ENCODE measurements at places on chromosomes 4 and X.

DNA sequence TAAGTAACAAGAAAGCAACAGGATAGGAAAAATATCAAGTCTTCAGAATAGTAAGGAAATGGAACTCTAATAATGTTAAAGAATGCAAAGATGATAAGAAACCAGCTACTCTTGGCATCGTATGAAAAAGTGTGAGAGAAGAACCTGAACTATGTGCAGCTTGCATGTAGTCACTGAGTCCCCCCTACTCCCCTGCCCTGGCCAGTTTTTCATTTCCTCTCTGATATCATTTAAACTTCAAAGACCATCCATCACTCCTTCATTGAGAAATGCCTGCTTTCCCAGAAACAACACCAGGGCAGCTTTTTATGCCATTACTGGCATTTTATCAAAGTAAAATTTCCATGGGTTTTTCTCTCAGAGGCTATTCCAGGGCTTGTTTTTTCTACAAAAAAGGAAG lies 28.1 kb downstream of the INPP4B start:
- DNase-seq, result no peak

GRCh38 chr4:117001077-117001476 lies 84.3 kb downstream of the TRAM1L1 start:
- no peak for DNase-seq

GRCh38 chrX:114584983-114585842 lies 1.3 kb downstream of the HTR2C start:
- no peak for DNase-seq

- no peak for DNase-seq
Observed at GRCh38 chr4:925171-925570, 6.9 kb downstream of the GAK start.

DNA sequence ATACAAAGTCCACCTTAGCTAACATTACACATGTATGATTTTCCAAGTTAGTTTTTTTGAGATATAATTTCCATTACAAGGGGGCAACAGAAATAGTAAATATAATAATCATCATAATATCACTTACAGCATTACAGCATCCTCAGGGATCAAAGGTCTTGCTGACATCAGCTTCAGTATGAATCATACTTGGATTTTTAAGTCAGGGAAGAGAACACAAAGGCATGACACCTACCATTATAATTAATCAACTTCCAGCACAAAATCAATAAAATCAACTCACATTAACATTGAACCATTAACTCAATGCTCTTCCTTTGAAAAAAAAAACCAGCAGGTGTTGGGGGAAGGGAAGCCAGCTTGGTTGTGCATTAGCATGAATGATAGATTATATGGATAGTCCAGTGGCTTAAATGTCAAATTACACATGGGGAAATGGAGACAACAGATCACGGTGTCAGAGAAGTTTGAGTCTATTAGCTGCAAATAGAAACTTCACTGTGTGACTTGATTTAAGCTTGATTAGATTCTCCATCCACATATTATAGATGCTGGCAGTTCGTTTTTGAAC lies 66.9 kb upstream of the CAPN6 start:
- DNase-seq, result no peak

DNA sequence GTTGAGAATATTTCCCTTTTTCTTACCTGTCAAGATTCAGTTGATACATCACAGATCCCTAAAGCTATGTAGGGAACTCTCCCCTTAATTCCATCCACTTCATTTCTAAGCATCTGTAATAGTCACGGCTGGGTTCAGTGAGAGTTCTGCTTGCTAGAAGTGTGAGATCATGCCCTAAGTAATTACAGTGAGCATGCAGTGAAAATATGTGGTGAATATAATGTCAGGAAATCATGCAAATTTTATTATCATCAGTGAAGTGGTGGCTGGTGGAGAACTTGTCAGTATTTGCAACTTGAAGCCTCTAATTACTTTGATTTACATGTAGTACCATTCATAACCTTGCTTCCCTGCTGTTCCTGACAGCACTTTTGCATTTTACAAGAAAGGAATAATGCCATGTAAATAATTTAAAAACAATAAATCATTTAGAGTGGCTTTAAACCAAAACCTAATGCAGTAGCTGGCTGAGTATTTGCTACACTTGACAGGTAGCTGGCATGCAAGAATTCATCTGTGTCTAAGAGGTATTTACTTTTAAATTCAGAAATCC lies 28.3 kb upstream of the CFAP299 start:
- no peak for DNase-seq

- no peak for DNase-seq
Observed at GRCh38 chr4:175874306-175874705, 62.2 kb upstream of the GPM6A start.

DNA sequence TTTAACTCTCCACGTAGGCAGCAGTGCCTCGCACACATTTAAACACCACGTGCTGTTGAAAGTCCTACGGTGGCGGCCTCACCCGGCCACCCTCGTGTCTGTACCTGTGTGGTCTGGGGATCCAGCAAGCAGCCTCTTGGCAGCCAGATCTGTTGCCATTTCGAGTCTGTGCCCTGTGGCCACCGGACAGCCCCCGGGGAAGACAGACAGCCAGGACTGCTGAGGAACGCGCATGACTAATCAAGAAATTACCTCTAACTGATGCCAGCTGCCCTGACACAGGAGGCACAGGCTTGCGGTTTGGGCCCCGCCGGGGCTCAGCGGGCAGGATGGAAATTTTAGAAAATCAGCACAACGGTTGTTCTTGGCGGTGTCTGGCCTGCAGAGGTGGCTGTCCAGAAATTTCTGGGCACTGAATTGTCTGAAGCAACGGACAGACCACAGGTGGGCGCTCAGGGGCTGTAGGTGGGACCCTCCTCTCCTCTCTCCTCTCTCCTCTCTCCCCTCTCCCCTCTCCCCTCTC lies 15.6 kb upstream of the ASMTL start:
- no peak for DNase-seq

GRCh38 chr4:79673898-79674297 lies 265.9 kb upstream of the GK2 start:
- DNase-seq, result no peak

GRCh38 chr4:113607998-113608397 lies 153.5 kb downstream of the CAMK2D start:
- no peak for DNase-seq

DNA sequence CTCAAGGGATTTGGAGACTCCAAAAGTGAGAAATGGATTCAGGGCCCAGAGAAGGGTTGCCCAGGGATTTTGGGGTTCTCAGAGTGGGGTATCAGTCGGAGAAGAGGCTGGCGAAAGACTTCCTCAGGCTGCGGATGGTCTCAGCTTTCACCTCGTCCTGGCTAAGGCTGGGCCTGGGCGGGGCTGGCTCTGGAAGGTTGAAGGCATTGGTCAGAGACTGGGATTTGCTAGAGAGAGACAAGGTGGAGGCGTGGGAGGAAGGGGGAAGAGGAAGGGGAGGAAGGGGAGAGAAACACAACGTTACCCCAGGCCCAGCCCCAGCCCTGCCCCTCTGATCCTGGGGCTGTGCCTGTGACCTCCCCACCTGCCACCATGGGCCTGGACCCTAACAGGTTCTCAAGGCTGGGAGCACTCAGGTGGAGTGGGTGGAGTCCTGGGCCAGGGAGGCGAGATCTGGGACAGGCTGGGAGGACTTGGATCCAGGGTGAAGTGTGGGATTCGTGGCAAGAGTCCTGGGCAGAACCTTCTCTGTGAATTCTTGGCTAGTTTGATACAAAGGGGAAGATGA lies 9.4 kb upstream of the TIMP1 start:
- DNase-seq, result no peak

DNA sequence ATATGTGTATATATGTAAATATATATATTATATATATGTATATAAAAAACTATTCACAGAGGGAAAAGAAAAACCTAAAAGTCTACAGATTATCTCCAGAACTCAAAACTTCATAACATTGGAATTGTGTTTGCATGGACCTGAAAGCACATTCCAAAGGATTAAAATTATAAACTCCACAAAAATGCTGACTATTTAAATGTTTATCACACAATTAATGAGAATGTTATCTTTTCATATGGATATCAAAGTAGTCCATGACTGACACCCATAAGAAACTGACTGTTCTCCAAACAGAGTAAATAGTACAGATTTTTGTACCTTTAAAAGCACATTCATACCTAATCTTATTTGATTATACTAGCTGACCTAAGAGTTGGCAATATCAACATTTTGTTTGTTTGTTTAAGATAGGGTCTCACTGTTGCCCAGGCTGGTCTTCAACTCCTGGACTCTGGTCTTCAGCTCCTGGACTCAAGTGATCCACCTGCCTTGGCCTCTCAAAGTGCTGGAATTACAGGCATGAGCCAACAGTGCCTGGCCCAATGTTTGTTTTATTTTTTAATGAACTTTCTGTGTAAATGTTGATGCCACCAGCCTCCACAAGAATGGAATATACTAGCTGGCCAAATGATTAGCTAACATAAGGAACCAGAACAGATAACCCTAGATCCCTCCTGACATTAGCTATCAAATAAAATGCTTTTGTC lies 50.0 kb downstream of the SLC39A8 start:
- DNase-seq, result no peak

DNA sequence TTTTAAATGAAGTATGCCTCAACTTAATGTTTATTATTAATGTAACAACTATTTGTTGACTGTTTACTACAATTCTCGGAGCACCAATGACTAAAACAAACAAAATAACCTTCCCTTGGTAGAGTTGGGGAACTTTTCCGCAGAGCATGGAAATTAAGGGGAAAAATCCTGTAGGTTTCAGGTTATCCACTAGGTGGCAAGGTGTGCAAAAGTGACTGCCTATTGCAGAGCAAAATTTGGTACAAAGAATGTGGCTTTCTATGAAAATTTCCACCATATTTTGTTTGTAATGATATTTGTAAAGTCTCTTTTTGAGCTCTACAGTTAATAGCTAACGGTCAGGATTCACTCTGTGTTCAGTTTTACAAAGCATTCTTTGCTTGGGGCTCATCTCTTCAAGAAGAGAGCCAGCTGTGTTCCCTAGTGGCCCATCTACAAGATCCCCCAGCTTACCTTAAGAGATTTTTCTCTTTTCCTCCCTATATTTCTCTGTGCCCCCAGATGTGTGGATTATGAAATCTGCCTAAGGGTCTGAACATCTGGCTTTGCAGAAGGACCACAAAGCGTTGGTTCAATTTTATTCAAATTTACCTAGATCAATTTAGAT lies 61.1 kb downstream of the FBXO8 start:
- DNase-seq, result no peak

DNA sequence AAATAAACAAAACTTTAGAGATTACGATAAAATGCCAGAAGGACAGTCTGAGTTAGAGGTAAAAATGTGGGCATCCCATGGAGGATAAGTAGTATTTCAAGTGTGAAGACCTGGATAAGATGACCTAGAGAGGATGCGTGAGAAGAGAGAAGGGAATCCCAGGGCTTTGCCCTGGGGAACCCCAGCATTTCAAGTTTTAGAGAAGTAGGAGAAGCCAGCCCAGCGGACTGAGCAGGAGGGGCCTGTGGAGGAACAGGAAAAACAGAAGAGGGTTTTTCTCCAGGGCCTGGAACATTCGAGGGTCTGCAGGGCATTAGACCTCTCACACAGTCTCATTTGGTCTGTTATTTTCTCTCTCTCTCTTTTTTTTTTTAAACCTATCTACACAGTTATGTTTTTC lies 2.9 kb upstream of the CFP start:
- DNase-seq, result no peak

DNA sequence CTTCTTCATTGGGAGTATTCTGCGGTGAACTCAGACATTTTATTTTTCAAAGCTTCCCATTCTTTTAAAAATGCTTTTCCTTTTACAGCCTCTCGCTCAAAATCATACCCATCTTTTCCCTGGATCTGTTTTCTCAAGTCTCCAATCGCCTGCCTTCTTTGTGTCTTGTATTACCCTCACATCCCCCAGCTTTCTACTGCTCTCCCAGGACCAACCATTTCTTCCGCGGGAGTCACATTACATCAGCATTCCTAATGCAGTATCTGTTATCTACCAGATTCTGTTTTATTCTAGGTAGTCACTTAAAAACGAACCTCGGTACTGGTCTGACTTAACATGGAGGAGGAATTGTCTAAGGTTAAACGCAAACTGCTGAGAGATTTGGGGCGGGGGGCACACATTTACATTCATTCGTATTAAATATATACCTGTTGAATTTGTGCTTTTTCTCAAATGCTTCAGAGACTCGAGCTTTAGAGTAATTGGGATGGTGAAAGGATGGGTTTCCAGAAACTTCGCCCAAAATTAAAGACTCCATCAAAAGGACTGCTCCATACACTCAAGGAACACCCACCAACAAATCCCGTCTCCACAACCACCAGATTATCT lies 493 bp upstream of the UCHL1 start:
- DNase-seq, result peak; percentile 29

DNA sequence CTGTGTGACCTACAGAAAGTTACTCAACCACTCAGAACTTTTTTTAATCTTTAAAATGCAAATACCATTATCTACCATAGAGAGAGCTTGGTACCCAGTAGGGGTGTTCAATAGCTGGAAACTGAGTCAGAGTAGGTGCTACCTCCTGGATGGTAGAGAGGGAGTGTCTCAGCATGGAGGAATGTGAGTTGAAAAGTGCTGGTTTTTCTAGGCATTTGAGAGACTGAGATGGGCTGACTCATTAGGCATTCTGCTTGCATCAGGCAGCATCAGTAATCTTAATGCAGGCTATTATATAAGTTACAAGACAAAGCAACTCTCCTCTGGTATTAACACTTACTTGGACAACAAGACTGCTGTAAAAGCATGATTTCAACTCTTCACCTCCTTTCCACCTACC lies 70.9 kb upstream of the ARHGEF9 start:
- no peak for DNase-seq
